ENCODE measurements at places on chromosomes 3 and 15.

GRCh38 chr3:94525043-94525442 lies 462.2 kb downstream of the NSUN3 start:
- no peak for DNase-seq

DNA sequence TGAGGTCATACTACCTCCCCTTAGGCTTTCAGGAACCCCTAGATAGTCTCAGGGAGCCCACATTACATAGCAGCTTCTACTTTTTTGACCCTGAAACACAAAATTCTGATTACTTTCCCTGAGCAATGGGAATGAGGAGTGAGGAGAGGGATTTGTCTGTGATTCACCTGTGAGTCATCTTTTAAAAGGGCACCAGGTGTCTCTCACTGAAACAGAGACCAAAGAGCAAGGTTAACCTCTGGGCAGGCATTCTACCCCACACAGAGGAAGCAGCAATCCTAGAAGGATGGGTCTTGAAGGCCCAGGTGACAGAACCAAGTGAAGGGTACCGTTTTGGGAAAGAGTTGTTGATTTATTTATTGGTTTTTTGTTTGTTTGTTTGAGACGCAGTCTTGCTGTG lies 31.1 kb upstream of the UBE2E2 start:
- no peak for DNase-seq

DNA sequence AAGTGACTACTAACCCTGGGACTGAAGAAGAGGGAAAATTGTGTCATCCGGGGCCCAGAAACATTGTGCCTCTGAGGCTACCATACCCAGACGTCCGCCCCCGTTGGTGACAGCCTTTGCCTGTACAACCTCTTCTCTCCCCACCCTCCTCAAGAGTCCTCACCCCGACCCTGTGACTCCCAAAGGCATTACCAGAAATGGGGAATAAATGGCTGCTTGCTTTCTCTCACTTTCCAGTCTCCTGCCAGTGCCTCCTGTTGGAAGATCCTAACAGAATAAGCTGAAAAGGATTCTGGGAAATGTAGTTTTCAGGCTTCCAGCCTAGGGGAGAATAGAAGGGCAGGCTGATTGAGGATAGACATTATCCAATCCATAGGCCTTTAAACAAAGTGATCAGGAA lies 30.8 kb upstream of the SLC25A36 start:
- no peak for DNase-seq

DNA sequence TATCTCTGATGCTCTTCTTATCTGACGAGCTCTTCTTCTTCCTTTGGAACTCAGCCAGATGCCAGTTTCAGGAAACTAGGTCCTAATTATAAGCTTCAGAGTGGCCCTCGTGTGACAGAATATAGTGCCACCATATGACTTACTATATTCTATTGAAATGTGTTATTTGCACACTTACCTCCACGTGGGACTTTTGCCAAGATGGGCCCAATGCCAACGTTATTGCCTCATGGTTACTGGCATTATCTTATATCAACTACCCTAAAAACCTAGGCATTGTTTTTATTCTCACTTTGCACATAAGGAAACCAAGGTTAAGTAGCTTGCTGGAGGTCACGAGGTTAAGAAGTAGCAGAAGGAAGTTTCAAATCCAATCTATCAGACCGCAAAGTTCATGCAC lies 71.3 kb upstream of the SLCO3A1 start:
- DNase-seq: no peak

DNA sequence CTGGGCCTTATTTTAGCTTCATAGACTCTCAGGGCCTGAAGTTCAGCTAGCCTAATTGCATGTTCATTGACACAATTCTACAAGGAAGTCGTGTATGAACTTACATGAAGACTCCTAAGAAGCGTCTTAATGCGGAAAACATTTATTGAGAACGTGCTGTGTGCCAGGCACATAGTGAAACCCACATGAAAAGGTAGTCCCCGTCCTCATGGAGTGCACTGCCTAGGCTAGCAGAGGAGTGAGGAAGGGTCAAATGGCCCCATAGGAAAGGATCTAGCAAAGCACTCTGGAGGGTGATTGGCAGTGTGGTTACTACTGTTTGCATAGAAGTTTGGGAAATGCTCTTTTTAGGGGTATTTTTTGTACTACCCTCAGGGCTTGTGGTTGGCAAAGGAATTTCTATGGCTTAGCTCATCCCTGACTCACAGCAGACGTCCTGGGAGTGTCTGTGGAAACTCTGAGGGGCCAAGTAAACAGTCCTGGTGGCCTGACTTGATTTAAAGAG lies 854 bp upstream of the NPTN start:
- DNase-seq: no peak

GRCh38 chr15:74958908-74959585 lies 2.5 kb upstream of the RPP25 start:
- no peak for DNase-seq

DNA sequence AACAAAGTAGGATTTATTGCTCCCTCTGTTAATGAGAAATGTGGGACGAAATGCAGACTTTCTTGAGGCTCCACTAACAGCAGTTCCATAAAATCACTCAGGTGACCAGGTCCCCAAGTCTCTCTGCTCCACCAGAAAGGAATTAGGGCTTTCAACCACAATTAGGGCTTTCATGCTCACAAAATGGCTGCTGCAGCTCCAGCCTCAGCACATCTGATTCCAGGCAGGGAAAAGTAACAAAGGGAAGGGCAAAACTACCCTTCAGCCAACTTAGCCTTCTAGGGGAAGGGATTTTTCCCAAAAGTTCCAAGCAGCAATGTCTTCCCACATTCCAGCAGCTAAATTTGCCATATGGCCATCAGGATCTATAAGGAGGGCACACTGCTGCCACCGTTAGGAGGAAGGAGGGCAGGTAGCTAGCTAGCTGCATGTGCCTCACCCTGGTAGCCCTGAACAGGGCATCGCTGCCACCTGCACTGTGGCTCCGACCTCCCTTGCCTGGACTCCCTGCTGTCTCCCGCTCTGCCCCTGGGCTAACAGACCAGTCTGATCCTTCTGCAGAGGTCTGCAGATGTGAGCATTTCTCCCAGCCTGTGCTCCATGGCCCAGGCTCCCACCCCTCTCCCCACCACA lies 12.8 kb downstream of the CFAP100 start:
- no peak for DNase-seq

- no peak for DNase-seq
Observed at GRCh38 chr3:154095832-154096421, 25.3 kb upstream of the ARHGEF26 start.

DNA sequence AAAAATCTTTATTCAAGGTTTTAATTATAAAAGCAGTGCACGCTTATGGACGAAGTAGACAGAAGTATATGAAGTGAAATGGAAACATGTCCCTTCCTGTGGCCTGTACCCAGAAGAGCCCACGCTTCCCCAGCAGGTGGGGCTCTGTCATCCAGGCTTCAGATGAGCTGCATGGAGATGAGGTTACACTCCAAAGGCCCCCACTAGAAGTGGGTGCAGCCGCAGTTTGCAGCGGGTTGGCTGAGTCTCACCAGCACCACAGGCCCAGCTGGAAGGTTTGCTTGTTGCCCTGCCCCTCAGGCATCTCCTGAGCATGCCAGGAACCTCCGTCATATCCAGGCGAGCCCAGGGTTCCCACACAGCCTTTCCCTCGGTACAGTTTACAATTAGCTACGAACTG lies 33.1 kb downstream of the PRR20G start:
- no peak for DNase-seq

GRCh38 chr3:82413171-82413570 lies 651.7 kb upstream of the GBE1 start:
- DNase-seq: no peak

Data from stimulated activated CD4-positive, alpha-beta T cell treated with anti-CD3 and anti-CD28 coated beads, Interleukin-2, amount 100 ng/mL, for 24 hours (primary cell).